ENCODE measurements at places on chromosomes 5 and 9.

GRCh38 chr5:122921826-122922225 is 76.4 kb downstream of the SNX24 start:
- no peak for DNase-seq

- DNase-seq, result no peak
Observed at GRCh38 chr5:131195696-131196095, 25.0 kb downstream of the LYRM7 start.

- no peak for DNase-seq
Observed at GRCh38 chr9:136942112-136942880, 2.2 kb downstream of the FBXW5 start.

DNA sequence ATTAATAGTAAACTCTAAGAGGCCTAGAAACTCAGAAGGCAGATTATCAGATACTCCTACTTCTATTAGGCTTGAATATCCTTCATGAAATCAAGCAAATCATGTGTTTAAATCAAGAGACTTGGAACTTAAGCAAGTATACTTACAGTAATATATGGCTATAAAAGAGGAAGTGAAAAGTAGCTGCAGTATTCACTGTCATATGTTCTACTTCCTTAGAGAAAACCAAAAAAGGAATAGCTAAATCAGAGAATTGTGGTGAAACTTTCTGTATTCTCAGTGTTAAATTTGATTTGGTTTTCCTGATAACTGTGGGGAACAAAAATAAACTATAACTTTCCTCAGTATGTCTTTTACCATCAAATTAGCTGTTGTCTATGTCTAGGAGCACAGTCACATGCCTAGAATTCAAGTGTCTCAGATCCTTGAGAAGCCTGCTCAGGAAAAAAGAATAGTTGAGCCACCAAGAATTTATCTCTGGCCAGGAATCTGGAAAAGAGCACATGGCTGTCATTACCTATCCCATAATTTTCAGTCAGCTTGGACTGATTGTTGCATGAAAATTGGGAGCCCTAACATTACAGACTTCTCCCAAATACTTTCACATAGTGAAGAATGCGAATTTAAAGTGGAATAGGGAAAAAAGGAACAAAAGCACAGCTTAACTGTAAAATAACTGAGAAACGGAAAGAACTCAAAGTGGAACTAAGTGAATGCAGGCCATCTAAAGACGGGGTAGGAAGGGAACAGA is 1.7 kb downstream of the FKBP15 start:
- no peak for DNase-seq

- DNase-seq, result no peak
Observed at GRCh38 chr5:95881833-95882232, 59.3 kb upstream of the GLRX start.

- no peak for DNase-seq
Observed at GRCh38 chr9:111163716-111164389, 125.6 kb upstream of the LPAR1 start.

- DNase-seq, result no peak
Observed at GRCh38 chr5:173768891-173769290, 119.3 kb upstream of the CPEB4 start.

GRCh38 chr5:131262953-131263541 is 806 bp upstream of the CDC42SE2 start:
- peak; percentile 31 for DNase-seq

- DNase-seq, result no peak
Observed at GRCh38 chr9:70405808-70406433, 8.5 kb downstream of the KLF9 start.

DNA sequence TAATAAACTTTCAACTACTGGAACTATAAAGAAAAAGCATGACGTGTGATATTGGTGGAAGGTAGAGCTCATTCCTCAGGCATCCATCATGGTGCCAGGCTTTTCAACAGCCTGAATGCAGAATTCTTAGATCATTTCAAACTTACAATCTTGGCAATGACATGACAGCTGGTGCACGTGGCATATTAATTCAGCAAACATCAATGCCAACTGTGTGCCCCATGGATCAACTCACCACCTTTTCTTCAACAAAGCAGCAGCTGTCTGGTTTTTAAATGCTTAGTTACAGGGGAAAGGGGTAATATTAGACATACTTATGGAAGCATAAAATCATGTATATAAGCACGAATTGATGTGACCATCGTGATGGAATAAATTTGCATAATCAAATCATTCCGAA is 56.0 kb upstream of the OR13F1 start:
- no peak for DNase-seq

- DNase-seq, result no peak
Observed at GRCh38 chr5:93736284-93736683, 5.1 kb downstream of the POU5F2 start.

- DNase-seq, result no peak
Observed at GRCh38 chr5:109453251-109453650, 43.5 kb upstream of the PJA2 start.

- DNase-seq, result no peak
Observed at GRCh38 chr9:85118990-85119755, 449.6 kb downstream of the NTRK2 start.

- DNase-seq, result no peak
Observed at GRCh38 chr5:131671409-131671808, 36.4 kb upstream of the RAPGEF6 start.

DNA sequence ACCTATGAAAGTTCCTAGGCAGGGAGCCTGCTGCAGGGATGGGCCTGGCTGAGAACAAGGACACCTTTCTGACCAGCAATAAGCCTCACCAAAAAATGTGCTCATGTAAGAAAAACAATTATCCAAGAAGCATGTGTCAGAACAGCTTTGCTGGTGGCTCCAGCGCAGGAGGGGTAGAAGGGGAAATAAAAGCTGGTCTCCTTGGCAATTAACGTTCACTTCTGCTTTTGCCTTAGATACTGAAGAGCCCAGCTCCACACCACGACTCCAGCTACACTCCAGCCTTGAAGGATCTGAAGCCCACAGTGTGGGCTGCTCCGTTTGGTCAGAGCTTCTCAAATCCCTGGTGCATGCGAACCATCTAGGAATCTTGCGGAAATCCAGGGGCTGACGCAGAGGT is 107.6 kb upstream of the PHYKPL start:
- no peak for DNase-seq
